Stimulated activated CD4-positive, alpha-beta T cell treated with anti-CD3 and anti-CD28 coated beads, Interleukin-1b, Interleukin-23, amount 100 ng/mL, for 1 hour (primary cell): ENCODE measurements at places on chromosomes 1 and 21.

DNA sequence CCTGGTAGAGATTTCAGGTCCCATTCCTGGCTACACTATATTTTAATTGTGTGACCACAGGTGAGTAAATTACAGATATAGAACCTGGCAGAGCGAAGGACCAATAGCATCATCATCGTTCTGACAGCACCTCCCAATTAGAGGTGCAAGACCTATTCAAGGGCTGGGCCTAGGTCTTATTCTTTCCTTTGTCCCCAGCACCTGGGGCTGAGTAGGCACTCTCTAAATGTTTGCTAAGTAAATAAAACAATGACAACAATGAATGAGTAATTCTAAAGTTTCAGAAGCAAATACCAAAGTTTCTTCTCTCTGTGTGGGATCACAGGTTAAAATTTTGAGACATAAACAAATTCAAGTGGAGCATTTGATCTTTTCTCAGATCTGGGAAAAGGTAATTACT lies 32.7 kb downstream of the BEND5 start:
- no peak for DNase-seq

GRCh38 chr1:5971471-5972197 lies 20.6 kb downstream of the NPHP4 start:
- DNase-seq: no peak

DNA sequence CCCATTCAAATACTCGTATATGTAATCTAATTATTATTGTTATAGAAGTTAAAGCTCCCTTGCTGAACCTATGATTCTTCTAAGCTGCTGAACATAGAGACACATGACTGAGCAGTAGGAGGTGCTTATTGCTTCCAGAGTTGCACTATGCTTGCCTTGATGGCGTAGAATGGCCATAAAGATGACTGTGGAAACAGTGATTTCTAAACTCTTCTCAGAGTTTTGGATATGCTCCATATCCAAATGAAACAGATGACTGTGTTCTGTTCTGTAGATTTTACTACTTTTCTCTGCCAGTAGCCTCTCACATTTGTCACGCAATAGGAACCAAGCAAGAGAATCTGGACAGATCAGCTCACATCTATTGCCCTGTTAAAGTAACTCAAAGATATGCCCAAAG lies 88.1 kb upstream of the CACYBP start:
- DNase-seq: no peak

GRCh38 chr1:157292809-157293564 lies 154.8 kb upstream of the ETV3 start:
- DNase-seq: no peak

DNA sequence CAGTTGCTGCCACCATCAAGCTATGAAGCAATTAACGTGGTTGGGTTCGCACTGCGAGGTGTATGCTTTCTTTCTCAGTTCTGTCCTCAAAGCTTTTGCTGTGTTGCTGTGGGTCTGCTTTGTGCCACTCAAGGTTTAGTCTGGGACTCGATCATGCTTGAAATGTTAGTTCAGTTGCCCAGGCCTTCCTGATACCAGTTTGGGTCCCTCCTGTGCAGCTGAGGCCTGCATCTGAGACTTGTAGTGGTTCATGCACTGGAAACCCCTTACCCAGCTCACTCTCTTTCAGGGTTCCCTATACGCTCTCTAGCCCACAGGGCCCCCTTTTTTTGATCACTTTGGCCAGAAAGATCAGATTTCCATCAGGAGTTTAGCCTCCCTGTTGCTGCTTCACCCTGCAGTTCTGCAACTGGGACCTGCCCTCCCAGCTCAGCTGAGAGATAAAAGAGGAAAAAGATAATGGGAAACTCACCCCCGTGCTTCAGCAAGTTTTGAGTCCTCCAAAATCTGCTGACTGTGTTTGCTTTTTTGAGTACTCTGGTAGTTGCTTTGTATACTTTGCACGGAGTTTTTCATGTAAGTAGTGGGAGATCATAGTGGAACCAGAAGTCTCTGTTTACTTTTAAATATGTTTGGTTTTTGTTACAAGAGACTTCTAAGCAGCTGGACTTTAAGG lies 317.0 kb downstream of the HHAT start:
- DNase-seq: no peak

DNA sequence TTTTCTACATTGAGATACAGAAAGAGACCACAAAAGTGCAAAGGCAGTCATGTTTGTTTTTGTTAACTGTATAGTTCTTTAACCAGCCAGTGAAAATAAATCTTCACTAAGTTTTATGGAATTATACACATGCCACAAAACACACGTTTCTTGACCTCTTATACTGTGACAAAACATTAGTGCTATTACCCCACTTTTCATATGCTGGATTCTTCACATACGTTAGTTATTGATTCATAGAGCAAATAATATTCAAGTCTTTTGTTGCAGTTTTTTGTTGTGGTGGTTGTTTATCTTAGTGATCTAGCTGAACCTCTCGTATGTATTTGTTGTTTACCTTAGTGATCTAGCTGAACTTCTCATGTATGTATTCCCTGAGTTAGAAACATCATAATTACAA lies 28.0 kb downstream of the LYPLAL1 start:
- no peak for DNase-seq

DNA sequence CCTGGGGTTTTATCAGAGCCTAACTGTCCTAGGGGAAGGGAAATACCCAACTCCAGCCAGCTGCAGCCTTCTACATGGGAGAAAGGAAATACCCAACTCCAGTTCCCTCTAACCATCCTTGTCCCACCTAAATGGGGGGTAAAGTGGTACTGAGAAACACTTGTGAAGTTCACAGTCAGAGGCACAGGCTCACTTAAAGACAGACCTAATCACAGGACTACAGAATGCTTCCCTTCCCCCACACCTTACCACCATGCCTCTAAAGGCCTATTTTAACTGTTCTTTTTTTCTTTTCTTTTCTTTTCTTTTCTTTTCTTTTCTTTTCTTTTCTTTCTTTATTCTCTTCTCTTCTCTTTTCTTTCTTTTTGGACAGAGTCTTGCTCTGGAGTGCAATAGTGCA lies 324.6 kb downstream of the SPATA17 start:
- DNase-seq: no peak

DNA sequence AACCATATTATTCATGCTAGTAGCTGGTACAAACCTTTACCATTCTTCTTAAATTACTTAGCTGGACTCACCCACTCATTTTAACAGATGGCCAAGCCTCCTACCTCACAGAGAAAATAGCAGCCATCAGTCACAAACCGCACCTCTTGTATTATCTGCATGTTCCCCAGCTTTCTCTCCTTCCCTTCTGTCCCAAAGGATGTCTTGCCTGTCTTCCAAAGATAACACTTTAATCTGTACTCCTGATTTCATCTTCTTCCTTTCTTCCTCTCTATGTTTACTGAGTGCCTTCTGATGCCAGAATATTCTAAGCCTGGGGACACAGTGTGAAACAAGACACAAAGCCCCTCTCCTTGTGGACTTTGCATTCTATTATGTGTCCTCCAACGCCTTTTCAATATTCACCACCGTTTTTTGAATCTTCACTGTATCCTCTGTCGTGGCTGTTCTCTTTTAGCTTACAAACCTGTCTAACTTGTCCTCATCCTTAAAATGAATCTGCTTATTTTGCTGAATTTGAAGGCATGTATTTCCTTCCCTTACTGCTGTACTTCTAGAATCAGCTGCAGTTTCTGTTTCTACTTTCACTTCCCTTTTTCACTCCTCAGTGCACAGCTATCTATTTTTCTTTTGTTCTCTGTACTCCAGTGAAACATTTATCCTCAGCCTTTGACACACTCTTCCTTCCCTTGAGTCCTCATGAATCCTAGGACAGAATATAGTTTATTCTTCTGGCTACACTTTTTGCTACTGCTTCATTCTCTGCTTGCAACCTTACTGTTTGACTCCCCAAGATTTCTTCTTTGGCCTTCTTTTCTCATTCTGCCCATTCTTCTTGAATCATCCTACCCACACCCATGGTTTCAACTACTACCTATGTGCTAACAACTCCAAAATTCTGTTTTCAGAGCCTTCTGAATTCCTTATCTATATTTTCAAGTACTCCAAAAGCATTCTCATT lies 216.9 kb upstream of the SAMSN1 start:
- DNase-seq: no peak

GRCh38 chr1:156432669-156433018 lies 63.6 kb downstream of the RHBG start:
- DNase-seq: no peak

- DNase-seq: no peak
Observed at GRCh38 chr1:42753070-42753469, 13.0 kb upstream of the CLDN19 start.

GRCh38 chr1:114093624-114094362 lies 59.9 kb downstream of the SYT6 start:
- no peak for DNase-seq

GRCh38 chr1:236020359-236021219 lies 44.3 kb downstream of the NID1 start:
- DNase-seq: no peak

- DNase-seq: no peak
Observed at GRCh38 chr1:245929224-245929623, 577.9 kb downstream of the SMYD3 start.

GRCh38 chr1:185483664-185484450 lies 166.8 kb upstream of the IVNS1ABP start:
- no peak for DNase-seq

GRCh38 chr1:201322653-201323510 lies 39.6 kb downstream of the PKP1 start:
- no peak for DNase-seq

- DNase-seq: no peak
Observed at GRCh38 chr21:46598581-46599572, 6.0 kb downstream of the S100B start.

DNA sequence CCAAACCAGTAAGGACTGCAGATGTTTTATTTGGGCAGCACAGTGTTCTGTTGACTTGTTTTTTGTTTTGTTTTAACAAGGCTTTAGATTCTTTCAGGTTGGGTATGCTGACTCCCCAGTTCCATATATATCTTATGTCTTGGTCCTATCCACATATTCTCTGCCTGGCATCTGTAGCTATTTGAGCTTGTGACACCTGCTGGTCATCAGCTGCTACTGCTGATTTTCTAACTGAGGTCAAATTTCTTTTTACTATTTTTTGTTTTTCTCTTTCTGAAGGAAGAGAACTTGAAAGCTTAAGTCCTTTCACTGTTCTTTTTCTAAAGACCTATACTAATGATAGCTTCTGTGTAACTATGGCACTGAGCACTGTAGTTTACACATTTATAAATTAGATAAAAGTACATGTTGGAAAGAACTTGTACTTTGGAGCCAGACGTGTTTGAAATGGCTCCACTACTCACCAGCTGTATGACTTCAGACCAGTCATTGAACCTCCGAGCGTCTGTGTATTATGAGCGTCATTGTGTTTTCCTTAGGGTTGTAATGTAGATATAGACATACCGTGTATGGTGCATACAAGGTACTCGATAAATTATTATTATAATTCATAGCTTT lies 109.4 kb downstream of the NRDC start:
- DNase-seq: no peak

DNA sequence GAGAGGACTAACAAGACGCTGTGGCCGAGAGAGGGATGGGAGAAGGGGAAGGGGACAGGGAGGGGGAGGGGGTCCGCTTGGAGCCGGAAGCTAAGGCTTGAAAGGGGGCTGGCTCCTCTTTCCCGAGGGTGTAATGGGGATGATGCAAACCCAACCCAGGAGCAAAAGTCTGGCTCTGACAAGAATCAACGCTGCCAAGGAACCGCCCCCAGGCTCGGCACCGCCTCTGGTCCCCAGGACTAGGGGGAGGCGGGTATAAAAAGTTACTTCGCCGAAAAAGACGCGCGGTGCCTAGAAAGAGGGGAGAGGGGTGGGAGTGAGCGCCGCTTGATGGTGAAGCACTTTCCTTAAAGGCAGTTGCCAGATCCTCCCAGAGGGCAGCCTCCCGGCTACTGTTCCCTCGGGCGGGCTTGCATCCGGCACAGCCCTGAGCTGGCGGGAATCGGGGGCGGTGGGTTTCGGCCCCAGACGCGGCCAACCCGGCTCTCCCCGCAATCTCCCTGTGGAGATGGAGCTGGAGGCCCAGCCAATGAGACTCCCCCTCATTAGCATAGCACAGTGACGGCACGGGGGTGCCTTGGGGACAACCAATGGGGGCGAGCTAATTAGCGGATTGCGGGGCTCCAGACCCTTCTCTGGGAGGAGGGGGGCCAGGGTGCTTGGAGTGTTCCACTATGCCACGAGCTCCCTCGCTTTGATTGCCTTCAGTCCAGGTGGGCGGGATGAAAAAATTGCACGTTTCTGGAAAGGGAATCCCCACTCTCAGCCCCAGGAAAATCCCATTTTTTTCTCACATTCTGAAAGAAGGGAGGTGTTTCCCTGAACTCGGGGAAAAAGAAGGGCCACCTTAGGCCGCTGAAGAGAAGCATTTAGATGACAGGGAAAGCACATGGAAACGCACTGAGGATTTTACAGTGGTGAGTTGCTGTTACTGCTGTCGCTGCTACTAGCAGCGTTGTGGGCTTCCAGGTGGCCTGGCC lies at the start of gene KCNT2:
Gene KCNT2 (minus strand): TSS at position 51 of the 980 bp plus-strand sequence. CDS start 131 bp downstream, outside the sequence.
- no peak for DNase-seq

DNA sequence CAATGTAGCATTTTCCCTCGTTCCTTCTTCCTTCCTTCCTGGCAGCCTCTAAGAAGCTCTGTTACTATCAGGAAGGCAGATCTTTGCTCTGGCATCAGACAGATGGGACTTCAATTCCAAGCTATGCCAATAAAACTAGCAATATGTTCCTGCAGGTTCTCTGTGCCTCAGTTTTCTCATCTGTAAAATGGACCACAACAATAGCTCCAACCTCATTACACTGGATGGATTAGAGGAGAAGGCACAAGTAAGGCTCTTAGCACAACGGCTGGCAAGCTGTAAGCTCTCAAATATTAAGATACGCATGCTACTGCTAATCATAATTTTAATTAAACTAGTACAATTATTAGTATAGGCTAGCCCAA lies 27.2 kb downstream of the RRAGC start:
- DNase-seq: no peak

- DNase-seq: no peak
Observed at GRCh38 chr1:205545991-205546390, 41.5 kb downstream of the CDK18 start.

DNA sequence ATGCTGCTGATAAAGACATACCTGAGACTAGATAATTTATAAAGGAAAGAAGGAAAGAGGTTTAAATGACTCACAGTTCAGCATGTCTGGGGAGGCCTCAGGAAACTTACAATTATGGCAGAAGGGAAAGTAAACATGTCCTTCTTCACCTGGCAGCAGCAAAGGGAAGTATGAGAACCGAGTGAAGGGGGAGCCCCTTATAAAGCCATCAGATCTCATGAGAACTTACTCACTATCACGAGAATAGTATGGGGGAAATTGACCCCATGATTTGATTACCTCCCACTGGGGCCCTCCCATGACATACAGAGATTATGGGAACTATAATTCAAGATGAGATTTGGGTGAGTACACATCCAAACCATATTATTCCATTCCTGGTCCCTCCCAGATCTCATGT lies 154.4 kb downstream of the FASLG start:
- no peak for DNase-seq
